ENCODE measurements at places on chromosomes 2 and 18.

DNA sequence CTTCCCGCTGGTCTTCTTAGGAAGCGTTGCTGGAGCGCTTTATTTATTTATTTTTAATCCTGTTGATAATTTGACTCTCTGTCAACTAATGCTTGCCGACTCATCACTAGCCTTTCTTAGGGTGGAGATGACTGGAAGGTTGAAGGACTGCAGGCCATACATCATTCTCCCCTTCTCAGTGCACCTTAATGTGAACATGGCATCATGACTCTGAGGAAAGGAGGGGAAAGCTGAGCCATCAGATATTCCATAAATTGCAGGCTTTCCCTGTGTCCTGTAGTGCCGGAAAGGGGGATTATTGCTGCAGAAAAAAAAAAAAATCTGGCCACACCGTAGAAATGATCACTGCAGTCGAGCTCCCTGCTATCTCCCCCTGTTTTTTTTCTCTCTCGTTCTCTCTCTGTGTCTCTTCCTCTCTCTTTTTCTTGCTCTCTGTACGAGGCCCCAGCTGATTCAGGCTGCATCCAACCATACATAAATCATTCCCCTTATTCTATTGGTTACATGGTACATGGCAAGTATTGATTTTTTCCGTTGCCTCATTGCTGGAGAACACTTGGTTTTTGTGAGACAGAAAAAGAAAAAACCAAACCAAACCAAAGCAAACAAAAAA is 125.8 kb upstream of the EFEMP1 start:
- DNase-seq, result no peak

- DNase-seq, result no peak
These were observed 213.8 kb upstream of the MGAT5 start for GRCh38 chr2:134039912-134040581.

DNA sequence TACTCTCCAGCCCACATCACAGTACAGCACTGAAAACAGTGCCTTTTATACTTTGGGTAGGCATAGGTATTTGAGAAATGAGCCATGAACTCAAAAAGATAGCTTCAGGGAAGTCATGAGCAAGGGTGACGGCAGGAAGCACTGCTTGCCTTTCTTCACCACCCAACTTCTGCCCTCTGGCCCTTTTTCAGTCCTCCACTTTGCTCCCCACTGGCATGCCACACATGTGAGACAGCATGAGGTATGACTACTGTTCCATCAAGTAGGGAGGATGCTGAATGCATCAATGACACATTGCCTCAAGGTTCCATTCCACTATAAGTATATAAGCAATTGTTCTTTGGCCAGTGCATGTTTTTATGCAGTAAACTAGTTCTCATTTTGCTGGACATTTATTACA is 373.0 kb downstream of the NRXN1 start:
- DNase-seq, result no peak

DNA sequence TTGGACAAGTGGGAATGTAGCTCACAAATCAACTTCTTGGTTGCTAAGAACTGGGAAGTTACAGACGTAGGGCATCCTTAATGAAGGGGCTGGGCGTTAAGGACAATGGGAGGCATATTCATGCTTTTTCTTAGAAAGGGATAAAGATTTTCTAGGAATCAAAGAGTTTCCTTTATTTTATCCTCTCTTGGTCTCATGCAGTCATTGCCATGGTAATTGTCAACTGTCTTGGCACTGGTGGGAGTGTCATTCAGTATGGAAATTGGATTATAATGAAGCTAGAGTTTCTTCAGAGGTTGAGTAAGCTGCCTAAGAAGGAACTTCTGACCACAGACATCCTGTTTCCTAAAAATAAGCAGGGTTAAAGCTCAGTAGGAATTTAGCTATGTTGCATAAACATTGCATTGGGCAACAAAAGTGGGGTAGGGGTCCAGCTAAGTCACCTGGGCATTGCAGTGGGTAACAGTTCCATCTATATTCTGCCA is 114.0 kb downstream of the LYPD6B start:
- no peak for DNase-seq

DNA sequence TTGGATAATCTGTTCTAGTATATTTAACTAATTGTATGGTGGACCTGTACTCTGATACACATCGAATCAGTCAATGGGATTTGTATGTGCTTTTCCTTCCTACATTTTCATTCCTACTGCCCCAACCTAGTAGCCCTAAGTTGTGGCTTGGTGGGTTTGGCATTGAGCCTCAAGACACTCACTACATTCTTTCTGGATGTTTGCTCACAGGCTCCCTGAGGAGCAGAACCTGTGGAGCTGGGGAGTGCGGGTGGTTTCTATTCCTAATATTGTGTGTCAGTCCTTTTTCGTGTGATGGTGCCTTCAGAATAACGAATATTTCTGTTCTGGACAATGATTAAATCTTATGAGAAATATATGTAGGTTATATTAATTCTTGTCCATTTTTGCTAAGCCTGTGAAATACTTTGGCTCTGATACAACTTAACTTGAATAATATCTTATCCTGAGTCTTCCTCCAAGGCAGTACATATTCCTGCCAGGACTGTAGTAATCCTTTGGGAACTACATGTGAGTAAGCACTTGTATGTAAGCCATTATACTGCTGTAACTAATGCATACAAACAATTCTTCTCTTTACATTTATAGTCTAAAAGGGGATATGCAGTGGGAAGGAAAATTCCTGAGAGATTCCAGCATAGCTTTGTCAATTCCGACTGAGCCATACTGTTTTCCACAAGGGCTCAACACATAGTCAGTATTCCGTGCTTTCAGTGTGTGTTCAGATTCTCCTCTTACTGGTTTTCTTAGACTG is 150.6 kb downstream of the AGPS start:
- DNase-seq, result no peak

All from thymus (tissue), 14 donors.